Fibroblast of lung (primary cell): ENCODE measurements at places on chromosomes 1 and 21. TPM values are rescaled to one million over a fixed set of nuclear protein-coding genes. Genes with fewer than 3 reads are reported as not detected.

PCP4L1 gene
- not detected in 2 replicates for total RNA-seq

VASH2 gene
- total RNA-seq: 0.17 and 1.0 TPM in 2 replicates

LRRC38 gene
- total RNA-seq: not detected in 2 replicates

SLC16A4 gene
- 42.6 and 64.4 TPM in 2 replicates for total RNA-seq

PEX14 gene
- 8.2 and 11.4 TPM in 2 replicates for total RNA-seq

TAS1R1 gene
- under 0.01 and 0.17 TPM in 2 replicates for total RNA-seq

MCOLN3 gene
- 2.1 and 2.5 TPM in 2 replicates for total RNA-seq

OR10Z1 gene
- under 0.01 TPM in 1 of 2 replicates, not detected in the other for total RNA-seq

SPRR2E gene
- total RNA-seq: not detected in 2 replicates

NBPF15 gene
- total RNA-seq: 36.7 and 51.2 TPM in 2 replicates

PIK3CD gene
- 4.6 and 6.4 TPM in 2 replicates for total RNA-seq

S100A5 gene
- not detected in 2 replicates for total RNA-seq

CELA3B gene
- total RNA-seq: not detected in 2 replicates

GPR37L1 gene
- total RNA-seq: not detected in 2 replicates

BMP8B gene
- total RNA-seq: not detected in 2 replicates

NUDT4B gene
- 7.1 and 15.9 TPM in 2 replicates for total RNA-seq

TFF3 gene
- not detected in 2 replicates for total RNA-seq

MSH4 gene
- 0.66 and 0.77 TPM in 2 replicates for total RNA-seq

FAAH gene
- total RNA-seq: 1.7 and 2.1 TPM in 2 replicates

RGS4 gene
- 36.5 and 63.3 TPM in 2 replicates for total RNA-seq

HRNR gene
- total RNA-seq: not detected in 2 replicates

LCE2C gene
- total RNA-seq: not detected in 2 replicates

VWA1 gene
- total RNA-seq: 2.6 and 3.1 TPM in 2 replicates

KMO gene
- total RNA-seq: not detected in 2 replicates

TAL1 gene
- under 0.01 TPM in 1 of 2 replicates, not detected in the other for total RNA-seq

DENND2D gene
- total RNA-seq: 15.7 and 19.5 TPM in 2 replicates

TMOD4 gene
- total RNA-seq: not detected in 2 replicates

ZSWIM5 gene
- total RNA-seq: 0.77 and 0.99 TPM in 2 replicates

CLCA4 gene
- not detected in 2 replicates for total RNA-seq

TSTD1 gene
- 0.66 and 0.77 TPM in 2 replicates for total RNA-seq

NEGR1 gene
- 0.77 and 3.1 TPM in 2 replicates for total RNA-seq

LRRC39 gene
- 0.50 and 0.51 TPM in 2 replicates for total RNA-seq

RAB7B gene
- 5.4 and 9.1 TPM in 2 replicates for total RNA-seq

SLC6A17 gene
- under 0.01 TPM in 1 of 2 replicates, not detected in the other for total RNA-seq

NSUN4 gene
- 12.6 and 16.0 TPM in 2 replicates for total RNA-seq

KIAA1614 gene
- 7.7 and 8.1 TPM in 2 replicates for total RNA-seq

GSTM2 gene
- 21.1 and 28.2 TPM in 2 replicates for total RNA-seq

DAB1 gene
- total RNA-seq: 0.17 and 0.26 TPM in 2 replicates

FLG2 gene
- not detected in 2 replicates for total RNA-seq

HUNK gene
- under 0.01 and 0.33 TPM in 2 replicates for total RNA-seq

DUSP23 gene
- 11.6 and 21.6 TPM in 2 replicates for total RNA-seq

NUF2 gene
- 0.51 and 4.6 TPM in 2 replicates for total RNA-seq

TTC39A gene
- 0.51 and 1.5 TPM in 2 replicates for total RNA-seq

RGS8 gene
- total RNA-seq: not detected in 2 replicates

GFI1 gene
- under 0.01 TPM in 1 of 2 replicates, not detected in the other for total RNA-seq

HPCAL4 gene
- total RNA-seq: not detected in 2 replicates

FMO1 gene
- total RNA-seq: 0.77 TPM in 1 of 2 replicates, not detected in the other

PLA2G2F gene
- total RNA-seq: not detected in 2 replicates

SLC1A7 gene
- total RNA-seq: 0.26 and 0.33 TPM in 2 replicates

TSPEAR gene
- total RNA-seq: not detected in 2 replicates

CYP4A11 gene
- not detected in 2 replicates for total RNA-seq

S100A14 gene
- total RNA-seq: 0.26 and 0.33 TPM in 2 replicates

UBL4B gene
- total RNA-seq: under 0.01 TPM in 1 of 2 replicates, not detected in the other

AUNIP gene
- total RNA-seq: under 0.01 and 0.33 TPM in 2 replicates

SV2A gene
- 17.5 and 39.6 TPM in 2 replicates for total RNA-seq
